CD4-positive, alpha-beta T cell treated with Interleukin-4 for 4 hours (primary cell): ENCODE measurements at places on chromosomes 13 and 19.

DNA sequence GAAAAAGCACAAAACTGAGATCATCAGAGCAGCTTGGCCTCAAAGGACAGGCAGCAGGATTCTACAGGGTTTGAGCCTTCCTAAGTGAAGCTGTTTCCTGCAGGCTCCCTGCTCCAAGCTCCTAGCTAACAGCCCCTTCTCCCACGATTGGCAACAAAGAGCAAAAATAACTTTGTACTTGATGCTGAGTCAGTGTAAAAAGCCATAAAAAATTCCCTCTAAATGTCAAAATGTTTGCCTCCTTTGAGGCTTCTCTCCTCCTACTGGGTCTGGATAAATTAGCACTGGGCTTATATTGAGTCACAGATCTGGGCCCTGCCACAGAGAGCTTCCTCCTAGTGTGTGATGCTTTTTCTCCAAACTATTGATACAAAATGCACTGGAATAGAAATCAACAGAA is 153.3 kb downstream of the TNFRSF19 start:
- DNase-seq: no peak

DNA sequence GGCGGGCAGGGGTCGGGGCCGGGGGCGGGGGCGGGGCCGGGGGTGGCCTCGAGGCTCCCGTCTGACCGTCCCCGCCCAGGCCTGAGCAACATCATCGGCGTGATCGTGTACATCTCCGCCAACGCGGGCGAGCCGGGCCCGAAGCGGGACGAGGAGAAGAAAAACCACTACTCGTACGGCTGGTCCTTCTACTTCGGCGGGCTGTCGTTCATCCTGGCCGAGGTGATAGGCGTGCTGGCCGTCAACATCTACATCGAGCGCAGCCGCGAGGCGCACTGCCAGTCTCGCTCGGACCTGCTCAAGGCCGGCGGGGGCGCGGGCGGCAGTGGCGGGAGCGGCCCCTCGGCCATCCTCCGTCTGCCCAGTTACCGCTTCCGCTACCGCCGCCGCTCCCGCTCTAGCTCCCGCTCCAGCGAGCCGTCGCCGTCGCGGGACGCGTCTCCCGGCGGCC is 9.4 kb upstream of the CACNG6 start:
- no peak for DNase-seq

GRCh38 chr13:36945078-36945477 is 25.0 kb upstream of the SMAD9 start:
- no peak for DNase-seq

DNA sequence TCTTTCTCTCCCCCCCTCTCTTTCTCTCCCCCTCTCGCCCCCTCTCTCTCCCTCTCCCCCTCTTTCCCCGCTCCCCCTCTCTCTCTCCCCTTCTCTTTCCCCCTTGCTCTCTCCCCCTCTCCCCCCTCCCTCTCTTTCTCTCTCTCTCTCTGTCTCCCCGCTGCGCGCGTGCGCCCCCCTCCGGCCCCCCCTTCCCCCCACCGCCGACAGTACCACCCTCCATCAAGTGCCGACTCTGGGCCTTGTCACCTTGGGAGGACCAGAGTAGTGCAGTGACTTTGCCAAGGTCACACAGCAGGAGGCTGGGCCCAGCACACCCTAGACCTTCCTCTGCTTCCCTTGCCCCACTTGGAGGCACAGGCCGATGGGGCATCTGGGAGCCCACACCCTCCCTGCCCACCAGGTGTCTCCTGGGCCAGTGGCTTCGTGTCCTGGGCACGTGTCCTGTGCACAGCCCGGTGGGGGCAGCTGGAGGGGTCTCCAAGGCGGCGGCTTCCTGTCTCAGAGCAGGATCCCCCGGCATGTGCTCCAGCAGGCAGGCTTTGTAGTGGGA is 121.6 kb downstream of the KDM4B start:
- no peak for DNase-seq

- peak; percentile 41 for DNase-seq
Measured at GRCh38 chr19:2627319-2627829, 75.1 kb downstream of the GNG7 start.

DNA sequence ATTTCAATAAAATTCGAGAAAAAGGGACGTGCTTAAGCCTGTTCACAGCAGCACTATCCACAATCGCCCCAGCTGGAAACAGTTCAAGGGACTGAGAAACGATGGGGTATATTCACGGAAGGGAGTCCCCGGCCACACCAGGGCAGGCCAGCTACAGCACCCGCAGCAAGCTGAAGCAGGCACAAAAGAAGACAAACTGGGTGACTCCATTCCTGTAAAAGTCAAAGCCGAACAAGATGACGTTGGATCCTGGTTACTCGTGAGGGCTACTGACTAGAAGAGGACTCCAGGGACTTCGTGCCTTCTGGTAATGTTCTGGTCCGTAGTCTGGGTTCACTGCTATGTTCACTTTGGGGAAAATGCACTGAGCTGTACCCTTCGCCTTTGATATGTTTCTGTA is 57.6 kb downstream of the COL4A1 start:
- no peak for DNase-seq

DNA sequence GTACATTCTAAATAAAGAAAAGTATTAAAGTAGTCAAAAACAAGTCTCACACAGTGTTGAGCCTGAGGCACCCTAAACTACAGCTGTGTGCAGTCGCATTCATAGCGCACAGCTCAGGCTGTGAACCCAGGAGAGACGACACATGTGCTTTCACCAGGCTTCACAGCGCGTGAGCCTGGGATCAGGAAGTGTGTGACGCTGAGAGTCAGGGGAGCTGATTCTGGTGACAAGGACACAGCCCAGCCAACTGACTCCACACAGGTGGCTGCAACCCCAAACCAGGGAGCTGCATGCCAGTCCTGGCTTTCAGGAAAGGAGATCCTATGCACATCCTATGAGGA is 41.6 kb downstream of the COL4A1 start:
- DNase-seq: no peak

DNA sequence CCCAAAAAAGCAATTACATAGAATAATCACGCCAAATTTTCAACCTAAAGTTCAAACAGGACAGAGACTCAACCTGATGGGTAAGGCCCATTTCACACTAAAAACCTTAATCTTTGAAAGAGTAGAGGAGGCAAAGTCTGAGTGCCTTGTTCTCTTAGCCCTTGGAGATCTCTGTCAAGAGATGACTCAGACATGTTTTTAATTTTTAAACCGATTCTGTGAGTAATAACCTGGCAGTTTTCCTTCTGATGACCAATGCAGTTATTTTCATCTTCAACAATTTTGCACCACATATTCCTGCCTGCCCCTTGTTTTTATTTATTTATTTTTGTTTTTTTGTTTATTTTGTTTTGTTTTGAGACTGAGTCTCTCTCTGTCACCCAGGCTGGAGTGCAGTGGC is 11.5 kb upstream of the TNFSF9 start:
- DNase-seq: no peak
